Cortex of kidney (tissue), 1 donor: ENCODE measurements at places on chromosomes 4 and X.

GRCh38 chr4:51843309-51844152 is 578 bp downstream of the DCUN1D4 start:
- DNase-seq = no peak

DNA sequence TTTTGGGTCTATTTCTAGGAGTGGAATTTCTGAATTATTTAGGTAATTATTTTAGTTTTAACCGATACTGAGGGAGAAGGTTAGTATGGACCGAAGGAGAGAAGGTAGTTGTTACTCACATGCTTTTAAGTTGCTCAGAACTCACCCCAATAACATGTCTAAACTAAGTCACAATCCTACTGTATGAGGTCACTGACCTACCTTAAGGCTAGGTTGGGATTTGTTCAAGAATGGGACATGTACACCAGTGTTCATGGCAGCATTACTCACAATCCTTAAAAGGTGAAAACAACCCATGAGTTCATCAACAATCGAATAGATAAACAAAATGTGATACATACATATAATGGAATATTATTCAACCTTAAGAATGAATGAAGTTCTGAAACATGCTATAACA is 90.5 kb downstream of the MSN start:
- no peak for DNase-seq

- DNase-seq = no peak
These were observed 173.7 kb downstream of the VSIG4 start for GRCh38 chrX:65866146-65866545.

- DNase-seq = no peak
These were observed 60.5 kb upstream of the IL15 start for GRCh38 chr4:141575884-141576283.

DNA sequence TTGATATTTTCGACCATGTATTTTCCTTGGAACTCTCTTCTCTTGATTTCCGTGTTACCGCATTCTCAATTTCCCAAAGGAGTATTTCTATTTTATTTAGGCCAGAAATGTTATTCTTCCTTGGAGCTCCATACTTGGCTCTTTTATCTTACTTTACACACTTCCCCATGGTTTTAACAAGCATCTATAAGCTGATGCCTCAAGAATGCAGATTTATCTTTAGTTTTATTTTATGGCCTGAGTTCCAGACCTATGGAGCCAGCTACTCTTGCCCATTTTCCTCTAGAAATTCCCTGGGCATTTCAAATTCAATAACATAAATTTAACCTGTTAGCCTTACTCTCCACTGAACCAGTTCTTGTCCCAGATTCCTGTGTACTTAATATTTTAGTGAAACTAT is 43.7 kb downstream of the SULT1E1 start:
- no peak for DNase-seq

DNA sequence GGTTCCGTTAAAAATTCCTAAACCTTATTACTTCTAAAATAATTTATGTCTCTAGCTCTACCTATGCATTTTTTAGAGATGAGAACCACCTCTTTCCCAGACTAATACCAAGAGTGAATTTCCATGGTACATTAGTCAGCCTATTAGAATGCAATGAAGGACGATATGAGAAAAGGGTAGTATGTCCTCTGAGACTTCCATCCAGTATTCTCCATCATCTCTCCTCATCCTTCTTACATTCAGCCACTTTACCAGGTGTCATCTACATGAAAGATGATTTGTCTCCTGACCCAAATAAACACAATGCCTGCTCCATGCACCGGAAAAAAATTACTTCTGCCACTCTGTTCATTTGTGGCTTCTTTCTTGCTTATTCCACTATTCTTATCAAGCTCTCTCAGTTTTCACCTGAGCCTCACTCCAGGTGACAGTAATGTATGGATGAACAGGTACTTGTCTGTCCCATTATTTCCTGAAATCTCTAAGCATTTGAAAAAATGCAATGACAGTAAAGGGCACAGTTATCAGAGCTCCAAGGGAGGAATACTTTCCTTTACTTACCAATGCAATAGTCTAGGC is 97.9 kb downstream of the MAB21L2 start:
- DNase-seq = no peak

DNA sequence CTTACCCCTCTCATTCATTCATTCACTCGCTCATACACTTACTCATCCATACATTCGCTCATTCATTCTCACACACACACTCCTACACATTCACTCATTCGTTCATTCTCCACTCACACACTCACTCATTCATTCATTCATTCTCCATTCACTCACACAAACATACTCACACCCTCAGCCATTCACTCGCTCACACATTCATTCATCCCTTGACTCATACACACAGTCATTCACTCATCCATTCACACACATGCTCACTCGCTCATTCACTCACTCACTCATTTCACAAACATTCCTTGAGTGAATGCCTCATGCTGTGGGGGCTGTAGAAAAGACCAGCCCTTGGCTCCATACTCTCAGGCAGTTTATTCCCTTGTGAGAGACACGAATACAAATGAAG is 151.1 kb upstream of the MAMLD1 start:
- no peak for DNase-seq

DNA sequence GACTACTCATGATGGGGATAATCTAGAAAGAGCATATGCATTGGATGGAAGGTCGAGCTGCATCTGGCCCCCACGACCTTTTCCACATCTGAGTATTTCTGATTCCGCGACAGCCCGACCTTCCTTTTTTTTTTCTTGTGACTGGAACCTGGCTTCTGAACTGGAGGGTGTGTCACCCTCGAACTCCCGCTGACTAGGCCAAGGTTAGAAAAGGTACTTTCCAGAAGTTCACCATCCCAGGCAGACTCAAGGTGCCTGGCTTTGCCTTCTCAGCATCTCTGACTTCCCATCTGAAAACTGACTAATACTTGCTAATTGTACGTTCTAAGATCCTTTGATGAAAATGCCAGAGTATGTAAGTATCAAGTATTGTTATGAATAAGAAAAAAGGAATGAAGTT is 49.3 kb upstream of the CD40LG start:
- no peak for DNase-seq

DNA sequence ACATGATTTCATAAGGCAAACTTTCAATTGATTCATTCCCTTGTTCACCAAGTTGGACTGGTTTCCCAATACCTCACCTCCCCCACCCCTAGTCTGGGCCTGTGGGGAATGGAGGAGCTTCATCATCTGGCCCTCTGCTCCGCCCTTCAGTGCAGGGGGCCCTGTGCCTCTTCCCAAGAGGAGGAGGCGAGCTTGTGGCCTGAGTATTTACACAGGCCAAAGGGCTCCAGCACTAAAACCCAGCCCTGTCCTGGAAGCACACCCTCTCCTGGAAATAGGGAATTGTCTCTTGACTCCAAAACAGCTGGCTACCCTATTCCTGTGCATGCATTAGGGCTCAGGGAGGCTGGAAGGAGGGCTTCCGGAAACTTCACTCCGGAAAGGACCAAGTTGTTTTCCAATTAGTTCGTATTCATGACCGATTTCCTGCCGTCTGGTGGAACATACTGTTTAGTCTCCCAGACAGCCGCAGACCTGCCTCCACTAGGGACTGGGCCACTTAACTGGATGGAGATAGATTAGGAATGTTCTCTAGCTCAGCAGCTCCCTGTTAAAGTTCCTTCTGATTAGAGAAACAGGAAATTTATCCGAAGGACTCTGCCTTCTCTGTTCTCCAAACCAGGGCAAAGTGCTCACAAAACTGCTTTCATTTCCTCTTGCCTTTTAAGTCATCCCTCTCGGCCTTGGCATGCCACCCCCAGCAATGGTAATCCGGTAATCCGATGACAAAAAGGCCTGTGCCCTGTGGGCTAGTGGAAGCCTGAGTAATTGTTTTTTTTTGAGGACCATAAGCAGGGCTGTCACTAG is 5.8 kb downstream of the SRPX2 start:
- no peak for DNase-seq

DNA sequence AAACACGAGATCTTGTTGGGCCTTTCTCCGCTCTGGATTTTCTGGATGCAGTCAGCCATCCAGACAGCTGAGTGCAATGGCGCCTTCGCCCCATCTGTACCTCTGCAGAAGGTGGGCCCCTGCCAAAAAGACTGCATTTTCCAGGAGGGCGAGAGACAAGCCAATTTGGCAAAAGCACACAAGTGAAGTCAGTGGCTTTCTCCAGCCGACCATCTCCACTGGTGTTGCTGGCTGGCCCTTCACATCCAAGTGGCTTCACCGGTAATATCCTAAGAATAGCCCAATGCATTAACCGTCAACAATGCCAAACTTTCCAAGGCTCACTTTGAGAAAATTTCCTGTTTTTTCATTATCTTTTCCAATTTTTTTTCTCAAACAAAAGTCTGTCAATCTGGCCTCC is 96.2 kb upstream of the MXRA5 start:
- DNase-seq = no peak

GRCh38 chr4:15963001-15963451 is at the start of gene FGFBP2:
Gene FGFBP2 (minus strand): TSS chr4:15963175. CDS start chr4:15963129, 46 bp downstream.
- DNase-seq = no peak

DNA sequence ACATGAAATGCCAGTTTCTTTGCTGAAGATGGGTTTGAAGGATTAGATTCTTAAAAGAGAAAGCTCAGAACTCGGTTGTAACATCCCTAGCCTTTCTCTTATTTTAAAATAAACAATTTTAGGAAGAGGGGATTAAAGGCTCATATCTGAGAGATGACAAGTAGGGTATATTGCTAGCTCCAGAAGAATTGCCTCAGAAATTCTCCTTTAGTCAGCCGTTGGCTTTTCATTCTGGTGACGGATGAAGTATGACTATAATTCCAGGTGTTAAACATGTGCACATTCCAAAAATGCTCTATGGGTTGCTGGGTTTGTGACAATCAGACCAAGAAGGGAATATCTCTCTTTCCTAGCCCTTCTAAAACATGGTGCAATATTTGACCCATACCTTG is 17.8 kb downstream of the DKK2 start:
- DNase-seq = no peak

GRCh38 chr4:138736362-138736761 is 279.2 kb upstream of the NOCT start:
- DNase-seq = no peak

- no peak for DNase-seq
These were observed 30.3 kb downstream of the CCNG2 start for GRCh38 chr4:77187322-77187721.

DNA sequence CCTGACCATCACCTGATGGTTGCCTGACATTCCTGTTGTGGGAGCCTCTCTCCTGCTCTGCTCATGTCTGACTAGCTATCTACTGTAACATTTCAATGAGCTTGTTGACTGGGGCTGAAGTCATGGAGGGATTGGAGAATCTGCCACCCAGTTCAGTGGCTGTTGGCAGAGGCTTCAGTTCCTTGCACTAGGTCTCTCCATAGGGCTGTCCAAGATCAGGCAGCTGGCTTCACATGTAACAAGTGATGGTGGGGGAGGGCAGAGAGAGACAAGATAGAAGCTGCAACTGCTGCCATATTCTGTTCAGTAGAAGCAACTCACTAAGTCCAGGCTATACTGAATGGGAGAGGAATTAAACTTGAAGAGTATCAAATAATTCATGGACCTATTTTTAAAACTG is 14.1 kb upstream of the CCNI start:
- no peak for DNase-seq

GRCh38 chr4:113881256-113881655 is 98.2 kb downstream of the ARSJ start:
- no peak for DNase-seq

DNA sequence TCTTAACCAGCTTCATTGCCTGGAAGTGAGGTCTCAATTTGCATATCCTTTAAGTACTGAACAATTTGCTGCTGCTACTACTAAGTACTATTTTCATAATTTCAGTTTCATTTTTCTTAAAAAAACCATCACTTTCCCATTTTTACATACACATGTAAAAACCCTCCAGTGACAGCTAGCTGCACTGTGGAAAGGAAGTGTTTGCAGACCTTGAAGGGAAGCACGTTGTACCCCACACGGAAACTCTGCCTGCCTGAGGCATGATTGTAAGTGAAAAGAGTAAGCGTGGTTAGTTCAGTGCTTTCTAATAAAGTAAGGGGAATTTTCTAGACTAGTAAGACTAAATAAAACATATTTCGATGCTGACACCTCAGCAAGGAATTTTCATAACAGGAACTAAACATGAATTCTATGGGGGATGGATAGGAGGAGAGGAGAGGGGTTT is 103.6 kb downstream of the RAPGEF2 start:
- no peak for DNase-seq

DNA sequence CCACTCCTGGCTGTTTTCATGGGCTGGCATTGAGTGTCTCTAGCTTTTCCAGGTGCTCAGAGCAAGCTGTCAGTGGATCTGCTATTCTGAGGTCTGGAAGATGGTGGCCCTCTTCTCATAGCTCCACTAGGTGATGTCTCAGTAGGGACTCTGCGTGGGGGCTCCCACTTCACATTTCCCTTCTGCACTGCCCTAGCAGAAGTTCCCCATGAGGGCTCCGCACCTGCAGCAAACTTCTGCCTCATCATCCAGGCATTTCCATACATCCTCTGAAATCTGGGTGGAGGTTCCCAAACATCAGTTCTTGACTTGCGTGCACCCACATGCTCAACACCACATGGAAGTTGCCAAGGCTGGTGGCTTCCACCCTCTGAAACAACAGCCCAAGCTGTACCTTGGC is 13.8 kb downstream of the GLRA3 start:
- no peak for DNase-seq

GRCh38 chr4:133320576-133321170 is 171.6 kb downstream of the PCDH10 start:
- DNase-seq = no peak

DNA sequence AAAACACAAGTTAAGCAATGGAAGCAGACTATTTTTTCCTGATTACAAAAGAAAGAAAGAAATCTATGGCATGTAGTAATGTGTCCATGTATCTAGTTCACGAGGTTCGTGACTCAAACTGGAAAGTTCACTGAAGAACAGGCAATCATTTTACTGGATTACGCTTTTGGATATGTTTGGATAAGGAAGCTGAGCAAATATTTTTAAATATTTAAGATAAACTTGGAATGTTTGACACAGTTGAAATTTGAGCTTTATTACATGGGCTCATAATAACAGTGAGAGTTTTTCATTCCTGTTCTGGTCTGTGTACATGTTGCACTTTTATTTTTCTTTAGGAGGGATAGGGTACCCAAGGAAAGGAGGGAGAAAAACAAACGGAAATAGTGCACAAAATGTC is 244.2 kb upstream of the GK2 start:
- no peak for DNase-seq

DNA sequence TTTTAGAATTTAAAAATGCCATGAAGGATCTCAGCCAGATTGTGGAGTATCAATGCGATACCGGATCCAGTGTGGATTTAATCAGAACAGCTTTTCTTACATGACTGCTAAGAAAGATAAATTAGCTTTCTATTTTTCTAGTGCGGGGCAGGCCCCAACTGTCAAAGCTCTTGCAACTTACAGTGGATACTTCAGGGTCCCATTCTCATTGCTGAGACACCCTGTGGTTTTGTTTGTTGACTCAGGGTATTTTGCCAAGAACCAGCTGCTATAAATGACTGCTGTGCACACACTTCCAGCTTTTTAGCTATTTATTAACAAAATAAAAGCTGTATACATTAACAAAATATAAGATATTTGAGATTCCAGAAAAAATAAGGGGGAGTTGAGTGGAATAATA is 166.4 kb downstream of the DCLK2 start:
- no peak for DNase-seq

DNA sequence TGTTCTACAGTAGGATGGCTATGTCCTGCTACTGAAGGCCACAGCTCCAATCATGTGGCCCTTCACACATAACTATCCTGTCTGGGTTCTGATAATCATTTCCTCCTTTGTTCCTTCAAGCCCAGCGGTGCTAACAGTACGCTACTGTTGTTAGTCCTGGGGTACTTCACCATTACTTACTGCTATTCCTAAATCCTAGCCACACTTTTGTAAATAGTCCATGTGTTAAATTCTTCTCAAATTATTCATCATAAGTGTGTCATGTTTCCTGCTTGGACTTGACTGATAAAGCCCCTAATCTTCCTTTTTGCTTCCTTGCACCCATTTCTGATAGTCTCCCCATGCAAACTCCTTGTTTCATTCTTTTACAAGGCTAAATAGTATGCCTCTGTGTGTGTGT is 332.6 kb downstream of the FGF13 start:
- no peak for DNase-seq
